NCI-H146 (cell line): ENCODE measurements at places on chromosomes 13 and 19.

- peak; percentile 63 for DNase-seq
These were observed 7.1 kb upstream of the PDE4C start for GRCh38 chr19:18233224-18233825.

DNA sequence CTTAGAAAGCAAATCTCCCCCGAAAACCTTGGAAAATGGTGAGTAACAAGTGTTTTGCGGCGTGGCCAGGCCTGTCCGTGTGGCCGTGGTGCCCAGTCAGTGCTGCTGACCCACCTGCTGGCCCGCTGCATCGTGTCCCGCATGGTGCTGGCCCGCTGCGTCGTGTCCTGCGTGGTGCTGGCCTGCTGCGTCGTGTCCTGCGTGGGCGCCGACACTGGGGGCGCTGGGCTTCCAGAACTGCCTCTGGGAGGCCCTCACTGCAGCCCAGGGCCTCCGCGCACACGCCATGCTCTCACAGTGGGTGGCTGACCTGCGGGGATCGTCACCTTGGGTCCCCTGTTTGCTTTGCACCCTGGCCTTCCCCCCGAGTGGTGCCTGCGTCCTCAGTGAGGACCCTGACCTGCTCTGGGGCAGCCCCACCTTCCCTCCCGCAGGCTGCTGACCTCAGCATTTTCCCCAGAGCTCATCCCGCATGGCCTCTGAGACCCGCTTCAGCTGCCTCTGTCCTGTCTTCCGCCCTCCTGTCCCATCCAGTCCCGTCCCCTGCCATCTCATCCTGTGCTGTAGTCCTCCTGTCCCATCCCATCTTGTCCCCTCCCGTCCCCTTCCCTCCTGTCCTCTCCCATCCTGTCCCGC lies 10.6 kb downstream of the PLEKHJ1 start:
- no peak for DNase-seq

DNA sequence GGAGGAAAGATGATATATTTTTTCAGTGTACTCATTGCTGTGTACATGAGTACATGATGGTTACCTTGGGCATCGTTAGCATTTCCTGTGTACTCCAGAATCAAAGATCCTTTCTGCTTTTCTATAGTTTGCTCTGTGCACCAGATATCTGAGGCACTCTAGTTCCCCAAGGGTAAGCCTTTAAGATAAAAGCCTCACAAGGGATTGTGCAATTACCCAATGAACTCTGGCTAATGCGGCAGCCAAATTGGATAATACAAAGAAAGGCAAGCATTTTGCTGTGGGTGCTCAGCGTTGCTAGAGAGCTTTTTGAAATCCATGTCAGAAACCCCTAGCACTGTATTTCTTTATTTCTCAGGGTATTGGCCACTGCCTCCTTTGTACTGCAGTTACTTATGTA lies 2.9 kb downstream of the CYSLTR2 start:
- no peak for DNase-seq

DNA sequence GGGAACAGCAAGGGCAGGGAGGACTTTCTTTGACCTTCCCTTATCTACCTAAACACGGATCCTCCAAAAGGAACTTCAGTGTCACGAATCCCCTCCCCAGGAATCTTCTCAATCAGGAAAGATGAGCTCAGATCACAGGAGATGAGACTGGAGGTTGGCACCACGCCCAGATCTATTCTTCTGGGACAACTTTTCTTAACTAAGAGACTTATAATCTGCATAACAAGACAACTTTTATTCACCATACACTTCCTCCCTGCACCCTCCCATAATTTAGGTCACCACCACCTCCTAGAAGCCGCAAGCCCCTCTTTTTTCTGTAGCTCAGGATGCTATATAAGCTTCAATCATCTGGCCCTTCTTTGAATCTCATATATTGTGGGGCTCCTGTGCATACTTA lies 19.2 kb upstream of the AKT2 start:
- no peak for DNase-seq

DNA sequence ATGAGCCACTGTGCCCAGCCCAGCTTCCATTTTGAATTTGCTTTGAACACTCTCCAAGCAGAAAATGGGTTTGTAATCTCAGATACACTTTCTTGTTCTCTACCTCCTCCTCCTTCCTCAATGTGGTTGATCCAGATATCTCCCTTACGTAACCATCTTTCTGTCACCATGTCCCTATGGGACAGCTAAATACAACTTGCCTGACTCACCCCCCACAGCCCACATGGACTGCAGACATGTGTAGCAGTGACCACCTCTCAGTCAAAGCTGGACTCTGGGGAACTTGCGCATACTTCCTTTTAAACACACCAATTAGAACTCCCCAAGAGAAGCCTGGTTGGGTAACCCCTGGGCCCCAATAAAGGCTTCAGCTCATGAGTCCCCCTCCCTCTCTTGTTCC lies 10.8 kb upstream of the ZNF799 start:
- no peak for DNase-seq

DNA sequence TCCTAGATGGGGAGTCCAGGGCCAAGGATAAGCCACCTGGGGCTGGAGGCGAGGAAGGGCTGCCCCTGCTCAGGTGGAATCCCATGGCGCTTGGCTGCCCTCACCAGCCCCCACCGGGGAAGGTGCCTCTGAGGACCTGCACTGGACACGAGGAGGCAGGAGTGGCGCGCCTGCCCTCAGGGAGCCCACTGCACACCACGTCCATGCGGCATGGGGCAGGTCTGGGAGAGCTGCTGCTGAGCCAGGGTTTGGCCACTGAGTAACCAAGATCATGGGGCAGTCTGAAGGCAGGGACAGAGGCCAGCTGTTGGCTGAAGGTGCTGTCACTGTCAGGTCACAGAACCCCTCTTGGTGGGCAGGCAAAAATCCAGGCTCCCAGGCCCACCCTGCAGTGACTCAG lies 25.9 kb downstream of the ELAVL1 start:
- no peak for DNase-seq

DNA sequence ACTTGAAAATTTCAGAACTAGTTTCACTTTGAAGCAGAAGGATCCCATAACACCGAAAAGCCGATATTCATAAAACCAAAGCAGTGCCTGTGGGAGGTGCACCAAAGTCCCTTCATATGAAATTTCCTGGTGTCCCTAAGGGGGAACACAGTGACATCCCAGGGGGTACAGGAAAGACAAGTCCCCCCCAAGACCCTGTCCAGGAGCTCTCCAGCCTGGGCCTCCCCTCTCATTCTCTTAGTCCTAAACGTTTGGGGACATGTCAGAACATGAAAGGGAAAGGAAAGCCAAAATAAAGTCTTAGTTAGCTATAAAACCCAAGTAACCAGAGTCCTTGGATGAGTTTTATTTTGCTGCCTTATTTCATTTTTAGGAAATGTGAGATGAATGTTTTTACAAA lies 56.6 kb downstream of the MRPL57 start:
- no peak for DNase-seq

- DNase-seq, result no peak
These were observed 14.1 kb downstream of the SHANK1 start for GRCh38 chr19:50705422-50706019.

GRCh38 chr13:38979891-38980749 lies 10.5 kb downstream of the STOML3 start:
- DNase-seq, result peak; percentile 98

DNA sequence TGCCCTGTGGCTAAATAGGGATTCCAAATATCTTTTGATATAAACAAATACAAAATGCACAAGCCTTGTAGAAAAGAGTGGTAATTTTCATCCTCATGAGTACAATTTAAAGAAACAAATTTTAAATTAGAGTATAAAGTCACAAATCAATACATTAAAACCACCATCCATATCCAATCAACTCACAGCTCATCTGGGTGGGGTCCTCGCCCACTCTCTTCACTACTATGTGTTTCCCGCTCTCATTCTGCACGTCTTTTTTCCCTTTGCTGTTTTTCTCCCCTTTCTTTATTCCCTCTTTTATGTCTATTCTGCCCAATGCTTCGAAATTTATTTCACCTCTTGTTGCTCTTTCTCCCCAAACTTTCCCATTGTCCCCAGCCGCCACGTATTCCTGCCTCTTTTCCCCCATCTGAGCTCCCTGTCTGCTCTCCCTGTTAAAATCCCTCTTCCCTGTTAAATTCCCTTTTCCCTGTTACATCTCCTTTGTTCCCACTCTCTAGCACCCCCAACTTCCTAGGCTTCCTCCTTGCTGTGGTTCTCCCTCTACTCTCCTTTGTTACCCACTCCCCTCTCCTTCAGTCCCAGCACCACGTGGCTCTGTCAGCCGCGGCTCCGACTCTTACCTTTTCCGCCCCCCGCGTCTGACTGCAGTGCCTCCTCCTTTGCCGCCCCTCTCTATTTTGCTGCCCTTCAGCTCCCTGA lies 1.3 kb downstream of the ZNF616 start:
- peak; percentile 81 for DNase-seq

DNA sequence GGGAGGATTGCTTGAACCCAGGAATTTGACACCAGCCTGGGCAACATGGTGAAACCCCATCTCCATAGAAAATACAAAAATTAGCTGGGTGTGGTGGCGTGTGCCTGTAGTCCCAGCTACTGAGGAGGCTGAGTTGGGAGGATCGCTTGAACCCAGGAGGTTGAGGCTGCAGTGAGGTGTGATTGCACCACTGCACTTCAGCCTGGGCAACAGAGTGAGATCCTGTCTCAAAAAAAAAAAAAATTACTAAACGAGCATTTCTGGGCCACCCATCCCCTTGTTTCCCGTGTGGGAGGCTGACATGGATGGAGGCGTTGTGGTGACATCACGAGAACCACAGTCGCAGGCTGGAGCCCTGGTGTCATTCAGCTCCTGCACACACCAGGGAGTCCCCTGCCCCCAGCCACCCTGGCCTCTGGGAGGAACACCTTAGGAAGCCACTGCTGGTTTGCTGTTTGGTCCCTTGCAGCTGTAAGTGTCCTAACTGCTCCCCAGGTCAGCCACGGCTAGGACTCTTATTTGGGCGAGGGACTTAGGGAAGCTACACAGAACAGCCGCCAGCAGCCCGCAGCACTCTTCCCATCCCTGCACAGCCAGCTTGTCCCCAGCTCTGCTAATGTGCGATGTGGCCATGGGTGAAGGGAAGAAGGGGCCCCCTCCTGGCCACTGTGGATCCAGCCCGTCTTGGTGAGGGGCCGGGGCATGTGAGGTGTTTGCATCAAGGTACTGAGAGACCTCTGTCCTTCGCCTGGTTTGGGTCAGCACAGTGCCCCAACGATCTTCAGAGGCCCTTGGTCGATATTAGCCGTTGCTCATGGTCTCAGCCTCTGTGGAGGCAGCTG lies 12.7 kb downstream of the NKPD1 start:
- DNase-seq, result no peak

- DNase-seq, result no peak
These were observed 22.9 kb upstream of the ZNF724 start for GRCh38 chr19:23273022-23273589.

DNA sequence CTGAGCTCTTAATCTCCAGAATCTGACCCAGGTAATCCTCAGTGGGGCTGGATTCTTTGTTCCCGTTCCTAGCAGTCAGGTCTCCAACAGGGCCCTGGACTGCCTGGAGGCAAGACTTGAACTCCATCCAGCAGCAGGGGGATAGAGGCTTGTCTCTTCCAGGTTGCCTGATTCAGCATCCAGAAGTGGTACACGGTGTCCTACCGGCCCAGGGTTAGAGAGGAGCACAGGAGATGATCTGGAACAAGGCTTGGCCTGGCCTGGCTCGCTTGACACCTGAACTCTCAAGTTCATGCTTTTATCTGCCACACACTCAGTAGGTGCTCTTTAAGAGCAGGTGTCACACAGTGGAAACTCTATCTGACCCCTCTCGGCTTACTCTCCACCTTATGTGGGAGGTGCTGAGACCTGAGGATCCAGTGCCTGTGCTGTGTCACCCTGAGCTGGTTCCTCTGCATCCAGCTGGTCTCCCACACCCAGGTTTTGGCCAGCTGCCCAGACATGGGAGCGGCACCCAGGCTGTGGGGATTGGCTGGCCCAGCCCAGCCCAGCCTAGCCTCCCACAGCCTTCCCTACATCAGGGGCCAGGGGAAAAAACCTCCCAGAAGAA lies at the start of gene CYP4F3:
Gene CYP4F3 (plus strand): TSS at position 604 of the 610 bp plus-strand sequence. CDS start 519 bp downstream, outside the sequence.
- DNase-seq, result peak; percentile 7

DNA sequence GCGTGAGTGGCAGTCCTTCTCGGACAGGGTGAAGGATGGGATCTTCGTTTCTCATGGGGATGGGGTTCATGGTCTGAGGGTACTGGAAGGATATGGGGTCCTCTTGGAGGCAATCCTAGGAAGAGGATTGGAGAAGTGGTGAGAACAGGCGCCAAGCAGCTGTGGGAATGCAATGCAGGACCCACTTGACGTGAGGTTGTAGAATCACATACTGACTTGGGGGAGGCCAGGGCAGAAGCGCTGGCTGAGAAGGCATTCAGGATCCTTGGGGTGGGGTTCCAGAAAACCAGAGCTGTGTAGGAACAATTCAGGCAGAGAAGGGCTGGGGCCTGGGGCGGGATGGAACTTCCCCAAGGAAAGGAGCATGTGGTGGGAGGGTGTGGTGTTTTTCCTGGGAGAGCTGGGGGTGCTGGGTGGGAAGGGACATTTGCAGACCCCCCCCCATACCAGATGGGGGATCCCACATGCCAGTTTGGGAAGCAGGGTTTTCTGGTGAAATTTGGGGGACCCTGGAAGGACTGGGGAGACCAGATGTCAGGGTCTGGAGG lies 852 bp downstream of the KLK1 start:
- no peak for DNase-seq

DNA sequence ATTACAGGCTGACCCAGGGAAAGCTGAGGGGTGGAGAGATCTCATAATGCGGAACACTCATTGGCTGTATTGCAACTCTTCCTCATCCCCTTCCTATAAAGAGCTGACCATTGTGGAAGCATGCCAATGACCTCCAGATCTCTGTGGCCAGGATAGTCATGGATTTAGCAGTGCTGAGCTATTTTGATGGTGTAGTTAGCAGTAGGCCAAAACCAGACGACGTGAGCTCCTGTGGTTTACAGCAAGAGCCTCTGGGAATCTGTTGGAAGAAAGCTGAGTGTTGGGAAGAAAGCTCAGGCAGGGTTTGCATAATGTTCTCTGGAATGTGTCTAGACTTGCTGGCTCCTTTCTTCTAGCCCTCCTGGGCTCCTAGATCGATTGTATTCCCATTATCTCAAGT lies 187.5 kb upstream of the GPC6 start:
- DNase-seq, result no peak

DNA sequence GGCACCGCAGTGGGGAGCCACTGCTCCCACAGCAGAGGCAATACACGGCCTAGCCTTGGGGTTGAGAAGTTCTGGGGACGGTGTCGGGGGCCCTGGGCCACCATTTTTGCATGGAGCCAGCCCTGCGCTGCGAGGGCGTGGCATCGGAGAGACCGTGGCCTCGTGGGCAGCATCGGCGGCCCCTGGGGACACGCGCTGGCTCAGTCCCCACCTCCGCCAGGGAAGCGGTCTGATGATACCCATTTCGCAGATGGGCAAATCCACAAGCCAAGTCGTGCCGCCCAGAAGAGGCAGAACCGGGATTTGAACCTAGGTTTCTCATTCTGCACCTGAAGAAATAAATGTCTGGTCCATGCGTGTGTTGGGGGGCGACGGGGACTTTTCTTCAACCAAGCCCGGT lies 1.2 kb upstream of the UPK1A start:
- no peak for DNase-seq

GRCh38 chr13:38804061-38804460 lies 117.2 kb downstream of the FREM2 start:
- no peak for DNase-seq
